ENCODE measurements at places on chromosomes 11 and 22.

GRCh38 chr11:4704054-4704789 is at the start of gene MMP26:
TSS of gene MMP26 (plus strand) at chr11:4704784.
- peak; percentile 95 for DNase-seq

DNA sequence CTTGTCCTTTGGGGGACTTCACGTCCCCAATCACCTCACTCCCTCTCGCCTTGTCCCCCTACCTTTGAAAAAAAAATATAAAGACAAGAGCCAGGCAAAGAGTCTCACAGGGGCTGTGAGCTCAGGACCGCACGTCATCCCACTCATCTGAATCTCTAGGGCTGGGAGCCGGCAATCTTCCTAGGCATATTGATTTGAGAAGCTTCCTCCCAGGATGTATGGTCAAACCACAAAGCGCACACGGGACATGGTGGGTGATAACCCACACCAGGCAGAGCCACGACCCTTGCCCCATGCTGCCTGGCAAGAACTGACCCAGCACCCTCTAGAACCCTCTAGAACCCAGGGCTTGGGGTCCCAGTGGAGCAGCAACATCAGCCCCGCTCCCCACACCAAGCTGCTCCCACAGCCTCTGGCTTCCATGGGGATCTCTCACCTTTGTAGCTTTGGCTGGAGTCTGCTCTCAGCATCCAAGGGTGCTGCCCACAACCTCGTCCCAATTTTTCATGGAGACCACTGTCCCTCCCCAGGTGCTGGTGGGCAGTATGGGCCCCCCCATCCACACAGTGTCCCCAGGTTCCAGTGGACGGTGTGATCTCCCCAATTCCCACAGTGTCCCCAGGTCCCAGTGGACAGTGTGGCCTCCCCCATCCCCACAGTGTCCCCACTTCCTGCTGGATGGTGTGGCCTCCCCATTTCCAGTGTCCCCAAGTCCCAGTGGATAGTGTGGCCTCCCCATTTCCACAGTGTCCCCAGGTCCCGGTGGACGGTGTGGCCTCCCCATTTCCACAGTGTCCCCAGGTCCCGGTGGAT is 85.2 kb upstream of the FGF3 start:
- DNase-seq = no peak

GRCh38 chr22:44075670-44076069 is 51.6 kb downstream of the PARVB start:
- no peak for DNase-seq

DNA sequence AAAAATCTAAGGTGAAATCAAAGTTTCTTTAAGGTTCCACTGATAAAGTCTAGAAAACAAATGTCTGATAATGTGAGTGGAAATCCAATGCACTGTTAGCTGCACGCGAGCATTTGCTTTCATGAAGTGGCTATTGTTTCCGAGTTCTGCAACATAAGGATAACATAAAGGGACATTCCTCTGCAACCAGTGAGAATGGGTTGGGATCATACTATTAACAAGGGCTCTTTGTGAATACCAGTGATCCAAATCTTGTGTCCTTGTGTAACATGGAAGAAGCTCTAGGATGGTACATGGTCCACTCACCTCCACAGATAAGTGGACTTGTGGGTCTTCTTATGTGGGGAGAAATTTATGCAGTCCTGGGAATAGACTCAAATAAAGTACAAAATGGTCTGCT is 24.6 kb downstream of the APIP start:
- no peak for DNase-seq
